ENCODE measurements at places on chromosomes 16 and 17.

- no peak for DNase-seq
Observed at GRCh38 chr16:22751104-22751667, 62.8 kb upstream of the HS3ST2 start.

- DNase-seq: no peak
Observed at GRCh38 chr16:518858-519257, 8.7 kb upstream of the CAPN15 start.

DNA sequence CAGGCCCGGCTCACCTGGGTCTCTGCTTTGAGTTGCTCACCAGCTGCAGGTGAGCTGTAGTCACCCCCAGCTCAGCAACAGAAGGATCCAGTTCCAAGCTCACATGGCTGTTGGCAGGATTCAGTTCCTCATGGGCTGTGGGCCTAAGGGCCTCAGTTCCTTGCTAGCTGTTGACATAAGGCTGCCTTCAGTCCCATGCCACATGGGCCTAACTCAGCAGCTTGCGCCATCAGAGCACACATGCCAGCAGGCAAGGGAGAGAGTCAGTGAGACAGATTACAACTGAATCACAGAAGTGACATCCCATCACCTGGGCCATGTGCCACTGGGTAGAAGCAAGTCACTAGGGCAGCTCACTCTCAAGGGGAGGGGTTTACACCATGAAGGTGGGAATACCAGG lies 24.7 kb downstream of the PSMD7 start:
- DNase-seq: no peak

- no peak for DNase-seq
Observed at GRCh38 chr16:48500981-48501380, 109.0 kb downstream of the N4BP1 start.

- DNase-seq: peak; percentile 3
Observed at GRCh38 chr17:48642059-48642842, 16.1 kb upstream of the HOXB9 start.

DNA sequence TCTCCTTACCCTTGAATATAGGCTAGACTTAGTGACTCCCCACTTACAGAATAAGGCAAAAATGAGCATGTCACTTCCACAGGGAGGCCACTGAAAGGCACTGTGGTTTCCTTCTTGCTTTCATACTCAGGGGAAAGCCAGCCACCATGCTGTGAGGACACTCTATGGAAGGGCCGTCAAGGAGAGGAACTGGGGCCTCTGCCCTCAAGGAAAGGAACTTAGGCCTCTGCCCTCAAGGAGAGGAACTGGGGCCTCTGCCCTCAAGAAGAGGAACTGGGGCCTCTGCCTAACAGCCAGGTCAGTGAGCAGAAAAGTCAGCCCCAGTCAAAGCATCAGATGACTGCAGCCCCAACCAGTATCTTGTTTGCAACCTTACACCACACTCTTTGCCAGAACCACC lies 30.1 kb downstream of the VPS35 start:
- no peak for DNase-seq

- DNase-seq: no peak
Observed at GRCh38 chr16:84553873-84554399, 49.5 kb upstream of the MEAK7 start.

GRCh38 chr16:19716183-19716582 lies 1.8 kb downstream of the KNOP1 start:
- DNase-seq: no peak

DNA sequence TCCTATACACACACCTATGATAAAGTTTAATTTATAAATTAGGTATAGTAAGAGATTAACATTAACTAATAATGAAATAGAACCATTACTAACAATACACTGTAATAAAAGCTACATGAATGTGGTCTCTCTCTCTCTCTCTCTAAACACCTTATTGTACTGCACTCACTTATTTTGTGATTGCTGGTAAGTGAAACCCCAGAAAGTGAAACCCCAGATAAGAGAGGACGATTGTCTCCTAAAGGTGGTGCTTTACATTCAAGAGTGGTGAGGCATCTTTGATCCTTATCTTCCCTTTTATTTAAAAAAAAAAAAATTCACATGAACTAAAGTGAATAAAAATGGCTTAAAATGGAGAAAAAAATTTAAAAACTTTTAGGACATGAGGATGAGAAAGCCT lies 80.1 kb upstream of the TRAP1 start:
- DNase-seq: no peak
